ENCODE measurements at places on chromosomes 5 and 9.

DNA sequence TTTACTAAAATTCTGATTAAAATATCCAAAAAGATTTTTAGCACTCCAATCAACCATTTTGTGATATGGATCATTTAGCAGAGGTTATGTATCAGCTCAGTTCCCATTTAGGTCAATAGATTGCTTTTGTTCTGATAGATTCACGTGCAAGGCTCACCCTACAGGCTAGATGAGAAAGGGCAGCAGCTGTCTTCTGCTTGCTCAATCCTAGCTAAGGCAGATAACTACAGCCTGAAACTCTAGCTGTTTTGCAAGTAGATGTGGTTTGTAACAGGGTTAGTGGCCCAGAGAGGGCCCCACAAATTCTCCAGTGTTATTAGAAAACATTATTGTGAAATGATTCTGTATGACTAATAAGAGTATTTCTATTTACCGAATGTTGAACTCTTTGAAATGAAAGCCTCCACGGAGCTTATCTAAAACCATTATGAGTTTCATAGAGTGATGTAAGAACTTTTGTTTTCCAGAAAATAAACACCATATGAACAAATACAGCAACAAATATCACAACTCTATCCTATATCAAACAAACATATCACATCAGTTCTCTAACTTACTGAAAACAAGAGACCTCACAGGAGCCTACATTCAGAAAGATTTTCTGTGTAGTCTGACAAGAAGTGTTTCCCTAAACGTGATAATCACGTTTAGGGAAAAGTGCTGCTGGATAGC, 841.9 kb upstream of the ACO1 start:
- H3K27me3 ChIP-seq = no peaks in the 10 kb centered on the region
- DNase-seq = no peak
- H3K4me1 ChIP-seq = no peaks in the 10 kb centered on the region
- no peak overlapping the region for H3K4me3 ChIP-seq

- H3K27me3 ChIP-seq = no peaks in the 10 kb centered on the region
- no peak overlapping the region for H3K4me3 ChIP-seq
- H3K4me1 ChIP-seq = no peaks in the 10 kb centered on the region
- no peak overlapping the region for H3K27ac ChIP-seq
Observed at GRCh38 chr9:137972355-137972987, 94.9 kb downstream of the CACNA1B start.

DNA sequence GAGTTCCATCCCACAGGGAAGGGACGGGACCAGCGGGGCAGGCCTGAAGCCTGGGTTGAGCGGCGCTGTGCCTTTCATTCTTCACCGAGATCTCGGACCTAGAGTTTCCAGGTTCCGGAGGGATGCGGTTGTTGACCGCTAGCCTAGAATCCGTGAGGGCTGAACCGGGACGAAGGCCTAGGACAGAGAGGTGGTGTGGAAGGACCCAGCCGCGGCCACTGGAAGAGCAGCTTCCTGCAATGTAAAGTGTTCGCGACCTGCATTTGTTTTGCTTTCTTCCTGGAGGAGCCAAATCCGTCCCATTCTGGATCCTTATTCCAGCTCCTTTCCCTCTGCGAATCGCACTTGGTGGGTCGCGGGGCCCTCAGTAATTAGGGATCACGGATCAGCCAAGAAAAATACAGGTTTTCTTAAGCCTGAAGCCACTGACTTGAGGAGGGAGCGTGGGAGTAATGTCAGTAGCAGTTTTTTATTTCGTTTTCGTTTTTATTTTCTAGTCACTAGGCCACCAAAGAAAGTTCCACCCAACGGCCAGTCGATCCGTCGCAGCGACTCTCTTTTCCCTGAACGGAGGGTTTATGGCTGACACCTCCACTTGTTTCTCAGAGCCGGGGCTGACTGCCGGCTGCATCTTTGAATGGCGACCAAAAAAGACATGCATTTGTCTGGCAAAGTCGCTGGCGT, 48.6 kb downstream of the ANXA2R start:
- peaks cover 24% of the 10 kb centered on the region for H3K4me1 ChIP-seq
- no peak for DNase-seq
- no peaks in the 10 kb centered on the region for H3K27me3 ChIP-seq
- H3K36me3 ChIP-seq = no peaks in the 10 kb centered on the region
- peak overlapping the region; percentile 95 for H3K27ac ChIP-seq

GRCh38 chr5:37071487-37071886, 177.7 kb downstream of the CPLANE1 start:
- H3K27ac ChIP-seq = no peak overlapping the region
- no peaks in the 10 kb centered on the region for H3K27me3 ChIP-seq
- H3K36me3 ChIP-seq = no peaks in the 10 kb centered on the region

DNA sequence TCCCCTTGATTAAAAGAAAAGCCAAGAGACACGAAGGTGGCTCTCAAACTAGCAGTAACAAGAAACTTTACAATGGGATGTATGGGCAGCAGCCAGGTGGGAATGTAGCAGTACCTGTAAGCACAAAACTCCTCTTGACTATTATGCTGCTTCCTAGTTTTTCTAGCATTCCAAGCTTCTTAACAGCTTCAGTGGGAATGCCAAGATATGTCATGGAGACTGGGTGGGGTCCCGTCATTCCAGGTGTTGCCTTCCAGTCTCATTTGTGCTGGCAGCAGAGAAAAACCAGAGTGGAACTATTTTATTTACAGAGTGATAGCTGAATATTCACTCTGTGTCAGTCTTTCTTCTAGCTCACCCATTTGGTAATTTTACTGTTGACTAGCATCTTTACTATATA, 236.6 kb downstream of the ARL15 start:
- no peak overlapping the region for H3K27ac ChIP-seq
- no peak overlapping the region for H3K4me3 ChIP-seq
- no peaks in the 10 kb centered on the region for H3K4me1 ChIP-seq
- H3K36me3 ChIP-seq = no peaks in the 10 kb centered on the region

DNA sequence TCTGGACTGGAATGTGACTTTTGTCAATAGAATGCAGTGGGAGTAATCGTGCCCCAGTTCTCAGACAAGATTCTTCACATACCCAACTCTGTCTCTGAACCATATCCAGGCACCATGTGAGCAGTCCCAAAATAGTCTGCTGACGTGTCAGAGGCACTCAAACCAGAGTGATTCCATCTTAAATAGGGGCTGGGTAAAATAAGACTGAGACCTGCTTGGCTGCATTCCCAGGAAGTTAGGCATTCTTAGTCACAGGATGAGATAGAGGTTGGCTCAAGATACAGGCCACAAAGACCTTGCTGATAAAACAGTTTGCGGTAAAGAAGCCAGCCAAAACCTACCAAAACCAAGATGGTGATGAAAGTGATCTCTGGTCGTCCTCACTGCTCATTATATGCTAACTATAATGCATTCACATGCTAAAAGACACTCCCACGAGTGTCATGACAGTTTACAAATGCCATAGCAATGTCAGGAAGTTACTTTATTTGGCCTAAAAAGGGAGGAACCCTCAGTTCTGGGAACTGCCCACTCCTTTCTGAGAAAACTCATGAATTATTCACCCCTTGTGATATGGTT, 16.9 kb upstream of the PLCXD3 start:
- H3K4me3 ChIP-seq = no peak overlapping the region
- no peaks in the 10 kb centered on the region for H3K4me1 ChIP-seq
- no peak for DNase-seq
- no peaks in the 10 kb centered on the region for H3K36me3 ChIP-seq
- no peak overlapping the region for H3K27ac ChIP-seq

DNA sequence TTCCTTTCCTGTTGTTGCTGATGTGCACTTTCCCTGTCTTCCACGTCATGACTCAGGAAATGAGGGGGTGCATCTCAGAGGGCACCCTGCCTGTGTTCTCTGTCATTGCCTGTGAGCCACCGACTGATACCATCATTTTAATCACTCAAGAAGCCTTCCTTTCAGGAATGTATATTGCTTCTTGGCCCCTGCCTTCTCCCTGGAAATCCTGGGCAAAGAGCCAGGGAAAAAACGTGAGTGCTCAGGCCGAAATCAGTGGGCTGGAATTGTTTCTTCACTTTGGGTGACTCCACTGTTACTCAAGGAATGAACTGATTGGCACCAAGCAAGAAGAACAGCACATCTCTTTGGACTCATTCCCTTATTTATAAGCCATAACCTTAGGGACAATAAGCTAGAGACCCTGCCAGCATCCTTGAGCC, 126.1 kb downstream of the SNX18 start:
- DNase-seq = no peak
- H3K27ac ChIP-seq = no peak overlapping the region
- no peaks in the 10 kb centered on the region for H3K27me3 ChIP-seq
- no peaks in the 10 kb centered on the region for H3K36me3 ChIP-seq
- H3K4me3 ChIP-seq = no peak overlapping the region
- peaks cover 32% of the 10 kb centered on the region for H3K4me1 ChIP-seq

- no peaks in the 10 kb centered on the region for H3K36me3 ChIP-seq
- H3K4me1 ChIP-seq = no peaks in the 10 kb centered on the region
- H3K4me3 ChIP-seq = no peak overlapping the region
- no peak for DNase-seq
- H3K27ac ChIP-seq = no peak overlapping the region
- no peaks in the 10 kb centered on the region for H3K27me3 ChIP-seq
Observed at GRCh38 chr9:11149065-11149464, 536.3 kb upstream of the PTPRD start.

- no peaks in the 10 kb centered on the region for H3K27me3 ChIP-seq
- H3K4me1 ChIP-seq = no peaks in the 10 kb centered on the region
- no peaks in the 10 kb centered on the region for H3K36me3 ChIP-seq
- DNase-seq = no peak
- no peak overlapping the region for H3K27ac ChIP-seq
Observed at GRCh38 chr5:135426102-135427082, 20.8 kb downstream of the DCANP1 start.

DNA sequence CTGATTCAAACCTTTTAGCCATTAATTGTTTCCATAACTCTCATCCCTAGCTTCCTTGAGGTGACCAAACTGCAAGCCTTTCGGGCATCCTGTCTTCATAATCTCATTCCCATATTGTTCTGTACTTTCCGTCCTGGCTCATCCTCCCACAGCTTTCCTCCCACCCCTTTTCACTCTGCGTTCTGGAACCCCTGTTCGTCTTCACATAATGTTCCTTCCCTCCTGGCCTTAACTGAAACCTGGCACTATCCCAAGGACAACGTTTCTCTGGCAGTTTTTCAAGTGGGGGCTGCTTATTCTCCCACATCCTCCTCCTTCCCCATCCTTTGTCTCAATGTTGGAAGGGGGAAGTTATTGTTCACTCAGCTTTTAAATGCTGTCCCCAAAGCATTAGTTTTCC, 1.5 kb downstream of the ZNF189 start:
- H3K4me3 ChIP-seq = no peak overlapping the region
- H3K27ac ChIP-seq = no peak overlapping the region
- H3K27me3 ChIP-seq = no peaks in the 10 kb centered on the region
- DNase-seq = no peak

DNA sequence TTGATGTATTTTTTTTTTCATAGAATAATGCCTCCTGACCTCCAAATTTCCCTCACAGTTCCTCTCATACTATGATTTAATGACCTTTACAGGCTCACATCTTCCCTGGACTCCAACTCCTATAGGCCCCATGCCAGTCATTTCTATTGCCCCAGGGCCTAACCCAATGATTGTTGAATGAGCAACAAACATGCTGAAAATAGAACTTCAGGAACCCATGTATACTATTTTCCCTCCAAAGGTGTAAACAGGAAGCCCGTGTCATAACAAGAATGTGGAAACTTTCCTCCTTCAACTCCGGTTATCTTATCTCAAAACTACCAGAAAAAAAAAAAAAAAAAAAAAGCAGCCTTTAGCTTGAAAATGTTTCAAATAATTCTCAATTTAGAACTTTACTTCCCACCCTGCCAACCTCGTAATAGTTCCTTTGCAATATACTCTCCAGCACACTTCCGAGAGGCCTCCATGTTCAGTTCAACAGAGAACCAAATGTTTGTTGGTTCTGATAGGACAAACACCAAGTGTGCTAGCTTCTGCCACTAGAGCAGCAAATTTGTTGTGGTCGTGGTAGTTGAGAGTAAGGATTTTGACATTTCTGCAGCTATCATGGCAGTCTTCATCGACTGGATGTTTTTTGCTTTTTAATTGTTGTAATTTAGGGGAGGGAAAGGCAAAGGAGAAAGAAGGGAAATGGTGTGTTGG, 25.8 kb downstream of the TRPM6 start:
- H3K4me3 ChIP-seq = no peak overlapping the region
- no peaks in the 10 kb centered on the region for H3K27me3 ChIP-seq
- no peak overlapping the region for H3K27ac ChIP-seq
- no peaks in the 10 kb centered on the region for H3K4me1 ChIP-seq
- DNase-seq = no peak
- H3K36me3 ChIP-seq = no peaks in the 10 kb centered on the region

GRCh38 chr9:126615245-126615790, 1.6 kb downstream of the LMX1B start:
- H3K4me3 ChIP-seq = no peak overlapping the region
- H3K36me3 ChIP-seq = no peaks in the 10 kb centered on the region
- peaks cover 73% of the 10 kb centered on the region for H3K27me3 ChIP-seq
- no peak overlapping the region for H3K27ac ChIP-seq
- DNase-seq = no peak

DNA sequence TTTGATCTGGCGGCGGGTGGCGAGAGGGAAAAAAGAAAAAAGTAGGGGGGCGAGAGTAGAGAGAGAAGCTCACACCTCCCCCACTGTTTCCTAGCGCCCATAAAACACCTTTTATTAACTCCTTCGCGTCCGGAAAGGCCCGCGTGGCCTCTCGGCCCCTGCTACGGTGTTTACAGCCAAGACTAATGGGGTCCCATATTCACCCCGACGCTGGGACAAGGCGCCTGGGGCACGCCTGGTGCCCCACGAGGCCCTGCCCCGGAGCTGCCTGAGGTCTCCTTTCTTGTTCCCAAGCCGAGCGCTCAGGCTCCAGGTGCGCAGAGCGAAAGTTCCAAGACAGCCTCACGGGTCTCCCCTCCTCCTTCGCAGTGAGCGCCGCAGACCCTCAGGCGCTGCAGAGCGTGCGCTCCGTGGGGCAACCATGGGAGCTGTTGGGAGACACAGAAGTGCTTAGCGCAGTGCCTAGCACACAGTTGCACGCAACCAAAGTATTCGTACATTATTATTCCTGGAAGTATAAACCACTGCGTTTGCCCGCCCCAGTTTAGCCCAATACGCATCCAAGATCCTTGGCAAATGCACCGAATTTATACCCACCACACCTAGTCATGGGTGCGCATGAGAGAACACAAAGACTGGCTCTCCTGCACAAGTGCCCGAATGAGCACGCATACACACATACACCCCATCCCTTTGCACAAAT, 4.3 kb downstream of the HAND1 start:
- no peak for DNase-seq
- H3K36me3 ChIP-seq = no peaks in the 10 kb centered on the region
- peak overlapping the region; percentile 6 for H3K4me3 ChIP-seq

- no peaks in the 10 kb centered on the region for H3K36me3 ChIP-seq
- no peak for DNase-seq
- H3K4me3 ChIP-seq = peak overlapping the region; percentile 91
- H3K4me1 ChIP-seq = no peaks in the 10 kb centered on the region
Observed at GRCh38 chr5:80406980-80407734, 707 bp upstream of the ZFYVE16 start.

- H3K27ac ChIP-seq = no peak overlapping the region
- no peaks in the 10 kb centered on the region for H3K36me3 ChIP-seq
- H3K4me3 ChIP-seq = no peak overlapping the region
- H3K27me3 ChIP-seq = no peaks in the 10 kb centered on the region
- DNase-seq = no peak
- H3K4me1 ChIP-seq = no peaks in the 10 kb centered on the region
Observed at GRCh38 chr5:161219816-161220215, 326.7 kb downstream of the GABRB2 start.

- H3K27me3 ChIP-seq = no peaks in the 10 kb centered on the region
- DNase-seq = peak; percentile 80
- H3K27ac ChIP-seq = peak overlapping the region; percentile 97
- peaks cover 6% of the 10 kb centered on the region for H3K36me3 ChIP-seq
Observed at GRCh38 chr5:151213803-151214613, 9.9 kb downstream of the CCDC69 start.

GRCh38 chr9:93231716-93232115, 47.8 kb downstream of the WNK2 start:
- H3K27ac ChIP-seq = no peak overlapping the region
- no peaks in the 10 kb centered on the region for H3K4me1 ChIP-seq
- H3K4me3 ChIP-seq = no peak overlapping the region
- no peak for DNase-seq
- no peaks in the 10 kb centered on the region for H3K27me3 ChIP-seq
- H3K36me3 ChIP-seq = no peaks in the 10 kb centered on the region
